Stimulated activated CD4-positive, alpha-beta T cell treated with anti-CD3 and anti-CD28 coated beads, Interleukin-1b, Interleukin-23, amount 100 ng/mL, for 1 hour (primary cell): ENCODE measurements at places on chromosomes 13 and 19.

GRCh38 chr13:100298116-100298681 lies 209.3 kb downstream of the PCCA start:
- DNase-seq: no peak

GRCh38 chr13:112958127-112958989 lies 10.7 kb upstream of the MCF2L start:
- no peak for DNase-seq

DNA sequence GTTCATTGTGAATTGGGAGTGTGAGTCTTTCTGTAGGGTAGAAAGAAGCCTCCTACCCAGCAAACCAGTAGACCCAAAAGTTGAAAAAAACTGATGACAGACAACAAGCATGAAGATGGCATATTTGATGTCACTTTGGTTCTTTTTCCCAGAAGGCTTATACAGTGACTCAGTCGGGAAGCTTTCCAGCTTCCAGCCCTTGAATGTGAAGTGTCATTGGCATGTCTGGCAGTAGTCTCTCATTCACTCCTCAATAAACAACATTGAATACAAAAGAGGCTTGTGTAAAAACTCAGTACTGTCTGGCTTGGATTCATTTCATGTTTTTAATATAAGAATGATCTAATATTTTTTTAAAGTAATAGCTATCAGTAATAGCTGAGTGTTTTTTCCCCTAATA lies 68.7 kb downstream of the IPO5 start:
- no peak for DNase-seq

- no peak for DNase-seq
Measured at GRCh38 chr19:46191356-46191755, 38.2 kb upstream of the IGFL1 start.

DNA sequence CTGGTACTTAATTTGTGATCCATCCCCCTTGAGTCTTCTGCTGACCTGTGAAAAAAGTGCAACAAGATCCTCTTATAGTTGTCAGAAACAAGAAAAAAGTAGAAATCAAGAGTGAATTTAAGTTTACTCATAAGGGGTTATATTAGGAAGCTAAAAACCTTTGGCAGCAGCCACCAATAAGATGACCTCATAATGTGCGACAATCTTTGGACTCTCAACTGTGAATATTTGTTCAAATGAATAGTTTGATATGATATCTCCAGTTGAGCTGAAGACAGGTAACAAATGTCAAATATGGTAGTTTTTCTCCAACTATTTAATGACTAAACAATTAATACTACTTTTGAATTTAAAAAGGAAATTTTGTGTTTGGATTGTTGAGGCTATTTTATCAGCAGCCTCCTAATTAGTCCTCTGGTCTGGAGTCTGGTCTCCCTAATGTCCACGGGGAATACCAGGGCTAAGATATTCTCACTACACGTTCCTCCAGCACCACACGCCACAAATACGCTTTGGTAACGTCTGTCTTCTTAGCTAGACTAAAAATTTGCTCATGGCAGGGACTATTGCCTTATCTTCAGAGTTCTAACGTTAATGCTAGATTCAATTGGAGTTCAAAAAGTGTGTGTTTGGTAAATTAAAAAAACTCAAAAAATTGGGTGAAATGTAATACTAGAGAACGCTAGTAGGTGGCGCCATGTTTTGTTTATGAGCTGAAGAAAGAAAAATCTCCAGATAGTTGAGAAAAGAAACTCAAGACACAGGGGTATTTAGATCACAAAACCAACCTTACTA lies 51.0 kb upstream of the PDX1 start:
- DNase-seq: no peak

- DNase-seq: no peak
Measured at GRCh38 chr13:84137292-84137691, 255.0 kb upstream of the SLITRK1 start.

GRCh38 chr13:92459306-92459705 lies 767.3 kb upstream of the GPC6 start:
- DNase-seq: no peak

DNA sequence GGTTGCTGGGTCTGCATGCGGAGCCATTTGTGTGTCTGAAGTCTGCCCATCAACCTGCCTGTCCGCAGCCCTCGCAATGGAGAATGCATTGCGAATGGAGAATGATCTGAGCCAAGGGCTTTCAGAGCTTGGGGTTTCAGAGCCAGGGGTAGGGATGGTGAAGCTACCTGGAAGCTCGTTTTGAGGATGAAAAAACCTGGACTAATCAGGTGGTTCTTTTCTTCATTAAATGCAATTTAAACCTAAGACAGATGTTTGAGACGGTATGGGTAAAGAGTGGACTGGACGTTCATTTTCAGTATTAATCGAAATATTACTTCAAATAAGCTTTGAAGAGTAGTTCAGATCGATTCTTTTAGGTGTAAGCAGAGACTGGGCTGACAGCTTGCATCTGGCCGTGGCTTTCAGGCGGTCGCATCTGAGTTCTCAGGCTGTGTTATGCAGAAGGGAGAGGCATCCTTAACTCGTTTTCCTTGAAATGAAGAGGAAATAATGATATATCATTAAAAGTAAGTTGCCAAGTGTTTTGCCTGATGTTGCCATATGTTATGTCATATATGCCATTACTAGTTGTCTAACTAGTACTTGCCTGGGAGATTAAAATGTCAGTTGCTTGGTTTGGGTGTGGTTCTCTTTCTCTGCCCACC lies 801 bp downstream of the MCF2L start:
- DNase-seq: no peak

DNA sequence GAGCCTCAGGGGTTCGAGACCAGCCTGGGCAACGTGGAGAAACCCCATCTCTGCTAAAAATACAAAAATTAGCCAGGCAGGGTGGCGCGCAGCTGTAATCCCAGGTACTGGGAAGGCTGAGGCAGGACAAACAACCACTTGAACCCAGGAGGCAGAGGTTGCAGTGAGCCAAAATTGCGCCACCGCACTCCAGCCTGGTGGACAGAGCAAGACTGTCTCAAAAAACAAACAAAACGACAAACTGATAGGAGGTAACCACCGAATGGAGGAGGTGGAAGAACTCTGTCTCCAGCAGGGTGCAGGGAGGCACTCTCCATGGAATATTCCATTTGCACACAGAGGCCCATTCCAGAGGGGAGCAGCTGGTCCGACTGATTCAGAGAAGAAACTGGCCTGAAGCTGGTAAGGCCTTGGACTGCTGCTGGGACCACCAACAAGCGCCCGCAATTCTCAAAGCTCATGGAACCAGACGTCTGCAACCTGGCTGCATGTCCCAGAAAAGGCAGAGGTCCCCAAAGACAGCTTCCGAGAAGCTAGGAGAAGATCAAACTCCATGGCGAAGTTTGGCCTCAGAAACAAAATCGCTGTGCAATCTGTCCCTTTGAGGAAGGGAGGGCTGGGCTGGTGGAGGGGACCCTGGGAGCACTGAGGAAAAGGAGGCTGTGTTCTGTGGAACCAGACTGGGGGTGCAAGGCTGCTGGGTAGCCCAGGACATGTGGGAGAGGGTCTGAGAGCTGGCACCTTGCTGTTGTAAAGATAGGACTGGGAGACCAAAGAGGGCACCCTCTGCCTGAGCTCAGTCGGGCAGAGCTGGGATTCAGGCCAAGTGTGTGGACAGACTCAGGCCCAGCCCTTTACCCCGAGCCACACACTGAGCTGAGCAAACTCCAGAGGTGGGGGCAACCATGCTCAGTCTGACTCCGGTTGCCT lies 35.2 kb downstream of the SLC25A42 start:
- no peak for DNase-seq

- DNase-seq: no peak
Measured at GRCh38 chr13:93753639-93754038, 527.0 kb downstream of the GPC6 start.

- no peak for DNase-seq
Measured at GRCh38 chr13:51043310-51043709, 67.8 kb downstream of the C13orf42 start.

GRCh38 chr13:109162248-109163036 lies 533.0 kb downstream of the MYO16 start:
- DNase-seq: no peak

- no peak for DNase-seq
Measured at GRCh38 chr13:34064456-34065205, 246.7 kb downstream of the RFC3 start.

GRCh38 chr13:50797091-50797490 lies 46.4 kb downstream of the DLEU7 start:
- DNase-seq: no peak
